NCI-H1436 (cell line): ENCODE measurements at places on chromosomes 1 and 21.

DNA sequence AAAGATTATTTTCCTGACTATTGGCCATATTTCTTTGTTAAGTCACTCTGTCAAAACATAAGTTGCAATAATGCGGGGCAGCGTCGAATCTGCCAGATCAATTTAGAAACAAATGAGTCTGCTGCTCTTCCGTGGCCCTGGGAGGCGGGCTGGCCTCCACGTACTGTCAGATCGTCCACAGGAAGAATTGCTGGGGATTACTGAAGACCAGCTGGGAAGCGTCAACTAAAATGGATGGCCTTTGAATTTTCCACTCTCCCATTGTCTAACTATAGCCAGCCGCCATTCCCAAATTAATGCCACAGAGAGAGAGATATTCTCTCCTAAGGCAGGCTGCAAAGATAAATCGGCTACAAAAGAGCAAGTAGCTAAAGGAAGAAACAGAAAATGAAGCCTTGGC lies 560.2 kb downstream of the SMYD3 start:
- no peak for DNase-seq

- no peak for DNase-seq
Observed at GRCh38 chr1:151513626-151514121, 2.5 kb downstream of the CGN start.

DNA sequence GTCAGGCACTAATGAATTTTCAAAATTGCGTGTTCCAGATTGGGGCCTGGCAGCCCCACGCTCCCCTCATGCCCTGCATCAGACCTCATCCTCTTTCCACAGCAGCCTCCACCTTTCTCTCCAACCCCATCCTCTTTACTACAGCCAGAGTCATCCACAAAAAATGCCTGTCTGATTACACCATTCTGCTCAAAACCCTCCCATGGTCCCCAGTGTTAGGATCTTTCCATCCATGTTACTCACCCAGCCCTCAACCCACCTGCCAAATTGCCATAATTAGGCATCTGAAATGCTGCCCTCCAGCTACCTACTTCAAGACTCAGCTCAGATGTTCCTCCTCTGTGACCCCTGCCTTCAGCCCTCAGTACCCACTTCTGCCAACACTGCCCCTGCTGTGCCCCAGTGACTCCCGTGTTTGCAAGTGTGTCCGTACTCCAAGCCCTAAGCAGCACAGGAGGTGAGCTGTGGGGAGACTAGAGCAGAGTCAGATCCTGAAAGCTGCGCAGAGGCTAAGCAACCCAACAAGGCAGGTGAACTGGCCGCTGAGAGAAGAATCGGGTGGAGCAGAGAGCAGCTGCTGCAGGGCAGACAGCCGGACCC lies 715 bp upstream of the ARTN start:
- peak; percentile 33 for DNase-seq

- no peak for DNase-seq
Observed at GRCh38 chr21:45590726-45591618, 48.7 kb upstream of the SLC19A1 start.

DNA sequence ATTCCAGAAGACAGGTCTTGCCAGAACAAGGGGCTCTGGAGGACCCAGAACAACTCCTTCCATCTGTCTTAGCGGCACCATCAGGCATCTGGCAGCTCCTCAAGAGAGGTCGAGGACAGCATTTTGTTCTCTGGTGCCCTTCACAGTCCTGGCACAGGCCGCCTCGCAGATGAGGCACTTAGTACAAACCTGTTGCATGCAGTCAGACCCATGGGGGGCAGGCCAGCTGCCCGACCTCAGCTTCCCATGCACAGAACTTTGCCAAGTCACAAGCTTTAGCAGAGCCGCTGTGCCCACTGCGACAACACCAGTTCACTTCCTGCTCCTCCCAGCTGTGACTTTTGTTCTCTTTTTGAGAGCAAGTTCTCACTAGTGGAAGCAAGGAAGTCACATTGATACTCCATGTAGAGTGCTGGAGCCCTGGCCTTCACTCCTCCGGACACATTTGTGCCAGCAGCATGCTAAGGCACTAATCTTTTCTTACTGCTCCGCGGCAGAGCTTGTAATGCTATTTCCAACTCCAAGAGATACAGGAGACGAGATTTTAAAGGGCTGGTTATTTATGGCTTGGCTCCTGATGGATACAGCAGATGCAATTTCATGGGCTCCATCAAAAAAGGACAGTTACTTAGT lies 44.6 kb downstream of the HMGB4 start:
- DNase-seq, result no peak

- DNase-seq, result no peak
Observed at GRCh38 chr21:31888936-31889371, 16.1 kb downstream of the HUNK start.

- no peak for DNase-seq
Observed at GRCh38 chr21:46171585-46171984, 12.7 kb downstream of the SPATC1L start.

DNA sequence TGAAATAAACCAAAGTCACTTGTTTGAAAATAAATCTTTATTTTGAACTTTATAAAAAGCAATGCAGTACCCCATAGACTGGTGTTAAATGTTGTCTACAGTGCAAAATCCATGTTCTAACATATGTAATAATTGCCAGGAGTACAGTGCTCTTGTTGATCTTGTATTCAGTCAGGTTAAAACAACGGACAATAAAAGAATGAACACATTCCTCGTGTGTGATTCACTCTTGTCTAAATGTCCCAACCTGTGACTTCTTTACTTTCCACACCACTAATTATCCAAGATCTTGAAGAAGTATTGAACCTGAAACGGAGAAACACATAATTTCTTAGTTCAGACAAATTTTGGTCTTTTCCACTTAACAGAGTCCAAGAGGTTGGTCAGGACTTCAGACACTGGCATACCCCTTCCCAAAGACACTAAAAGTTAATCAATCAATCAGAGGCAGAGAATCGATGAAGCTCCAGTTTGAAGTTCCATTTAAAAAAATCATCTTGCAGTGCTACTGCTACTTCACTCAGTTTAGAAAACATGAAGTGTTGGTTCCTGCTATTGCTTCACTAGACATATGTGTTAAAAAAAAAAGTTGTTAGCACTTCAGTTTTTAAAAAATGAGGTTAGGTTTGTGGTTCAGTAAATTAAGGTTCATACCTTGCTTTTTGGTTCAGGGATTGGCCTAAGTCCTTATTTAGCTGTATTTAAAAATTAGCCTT lies 26.2 kb downstream of the ATP1B1 start:
- no peak for DNase-seq

- no peak for DNase-seq
Observed at GRCh38 chr1:119290297-119290696, 78.3 kb upstream of the HAO2 start.

DNA sequence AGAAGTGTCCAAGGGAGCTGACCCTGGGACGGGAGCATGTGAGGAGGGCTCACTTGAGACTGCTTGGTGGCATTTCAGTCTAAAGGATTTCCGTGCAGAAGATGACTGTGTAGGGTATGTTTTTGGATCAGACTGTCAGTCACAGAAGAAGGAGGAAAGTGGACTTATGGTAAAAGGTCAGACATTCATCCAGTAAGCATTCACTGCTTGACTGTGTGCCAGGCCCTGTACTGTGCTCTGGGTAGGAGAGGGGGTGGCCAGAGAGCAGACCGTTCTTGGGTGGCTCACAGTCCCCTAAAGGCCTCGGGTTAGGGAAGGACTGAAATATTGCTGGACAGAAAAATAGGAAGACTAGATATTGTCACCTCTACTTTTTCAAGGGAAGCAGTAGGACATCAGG lies 2.1 kb upstream of the SERINC2 start:
- DNase-seq, result no peak

DNA sequence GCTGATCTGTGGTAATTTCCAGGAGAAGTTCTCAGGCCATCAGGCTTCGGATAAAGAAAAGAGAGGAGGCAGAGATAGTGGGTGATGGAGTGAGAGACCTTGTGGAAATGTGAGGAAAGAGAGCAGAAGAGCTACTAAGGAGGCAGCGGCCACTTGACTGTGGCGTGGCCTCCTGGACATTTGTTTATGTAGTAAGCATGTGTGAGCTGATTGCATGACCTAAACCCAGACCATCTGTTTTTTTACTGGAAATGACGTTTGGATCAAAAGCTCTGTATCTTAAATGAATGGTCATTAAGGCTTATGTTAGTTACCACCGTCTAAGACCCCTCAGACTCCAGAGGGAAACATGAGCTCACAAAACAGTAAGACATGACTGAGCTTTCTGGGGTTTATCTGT lies 13.6 kb downstream of the ATP1B1 start:
- no peak for DNase-seq

DNA sequence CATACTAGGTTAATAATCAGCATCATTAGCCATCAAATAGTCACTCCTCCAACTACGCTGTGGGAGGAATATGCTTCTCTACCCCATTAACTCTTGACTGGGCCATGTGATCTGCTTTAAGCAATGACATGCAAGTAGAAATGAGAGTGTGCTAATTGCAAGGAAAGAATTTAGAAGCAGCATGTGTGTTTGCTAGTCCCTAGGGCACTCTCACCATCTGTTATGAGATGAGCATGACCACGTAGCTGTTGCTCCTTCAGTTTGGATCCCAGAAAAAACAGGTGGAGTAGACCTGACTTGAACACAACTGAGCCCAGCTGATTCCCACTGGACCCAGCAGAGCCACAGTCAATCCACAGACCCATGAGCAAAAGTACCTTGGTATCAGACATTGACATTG lies 19.7 kb upstream of the RGS7 start:
- peak; percentile 32 for DNase-seq

- peak; percentile 81 for DNase-seq
Observed at GRCh38 chr1:40664167-40664537, 1.3 kb downstream of the RIMS3 start.

DNA sequence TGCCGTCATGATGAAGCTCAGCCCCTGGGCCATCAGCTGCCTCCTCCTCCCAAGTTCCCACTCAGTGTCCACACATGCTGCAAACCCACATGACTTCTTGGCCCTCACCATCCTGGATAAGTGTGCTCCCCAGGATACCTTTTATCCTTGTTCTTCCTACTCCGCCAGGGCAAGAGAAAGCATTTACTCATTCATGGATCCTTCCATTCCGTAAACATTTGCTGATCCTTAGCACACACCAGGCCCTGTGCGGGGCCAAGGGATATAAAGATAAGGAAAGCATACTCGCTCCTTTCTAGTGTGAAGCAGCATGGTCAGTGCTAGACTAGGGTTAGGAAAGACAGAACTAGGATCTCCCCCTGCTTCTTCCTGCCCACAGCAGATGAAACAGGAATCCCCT lies 122.1 kb upstream of the HMGB4 start:
- no peak for DNase-seq

DNA sequence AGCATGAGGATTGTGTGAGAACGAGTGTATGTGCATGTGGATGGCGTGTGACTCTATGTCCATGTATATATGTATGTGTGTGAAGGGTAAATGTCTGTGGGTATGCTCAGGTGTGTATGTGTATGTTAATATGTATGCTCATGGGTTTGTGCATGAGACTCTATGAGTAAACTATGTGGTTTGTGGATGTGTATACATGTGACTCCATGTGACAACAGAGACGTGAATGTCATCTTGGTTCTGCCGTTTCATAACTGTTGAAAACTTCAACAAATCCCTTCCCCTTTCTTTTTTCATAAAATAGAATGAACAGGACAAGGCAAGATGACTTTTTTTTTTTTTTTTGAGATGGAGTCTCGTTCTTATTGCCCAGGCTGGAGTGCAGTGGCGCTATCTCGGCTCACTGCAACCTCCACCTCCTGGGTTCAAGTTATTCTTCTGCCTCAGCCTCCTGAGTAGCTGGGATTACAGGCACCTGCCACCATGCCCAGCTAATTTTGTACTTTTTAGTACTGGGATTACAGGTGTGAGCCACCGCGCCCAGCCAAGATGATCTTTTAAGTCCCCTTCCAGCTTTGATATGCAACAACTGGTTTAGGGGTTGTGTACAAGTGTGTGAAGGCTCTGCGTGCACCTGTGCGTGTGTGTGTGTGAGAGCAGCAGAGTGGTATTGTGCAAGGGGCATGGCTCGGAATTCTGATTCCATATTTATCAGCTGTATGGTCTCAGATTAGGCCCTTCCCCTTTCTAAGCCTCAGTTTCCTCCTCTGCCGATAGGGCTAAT lies 106.3 kb downstream of the EBNA1BP2 start:
- no peak for DNase-seq

DNA sequence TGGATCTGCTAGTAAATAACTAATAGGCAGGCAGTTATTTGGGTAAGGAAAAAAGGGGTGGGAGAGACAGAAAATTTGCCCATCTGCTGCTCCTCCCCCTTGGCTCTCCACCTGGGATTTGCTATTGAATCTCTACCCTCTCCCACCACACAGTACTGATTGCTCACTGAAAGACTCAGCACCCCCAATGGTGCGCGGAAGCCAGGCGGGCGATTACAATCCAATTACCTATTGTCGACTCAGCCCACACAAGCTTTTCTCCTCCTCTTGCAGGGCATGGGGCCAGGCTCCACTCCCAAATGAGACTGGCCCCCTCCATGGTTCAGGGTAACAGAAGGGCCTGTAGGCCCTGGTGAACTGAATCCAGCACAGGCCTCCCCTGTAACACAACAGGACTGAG lies 2.7 kb upstream of the HMGN2 start:
- DNase-seq, result peak; percentile 60

GRCh38 chr1:192476802-192477298 lies 98.7 kb upstream of the RGS1 start:
- DNase-seq, result no peak

GRCh38 chr1:39500862-39501389 lies 9.5 kb downstream of the BMP8A start:
- DNase-seq, result no peak

DNA sequence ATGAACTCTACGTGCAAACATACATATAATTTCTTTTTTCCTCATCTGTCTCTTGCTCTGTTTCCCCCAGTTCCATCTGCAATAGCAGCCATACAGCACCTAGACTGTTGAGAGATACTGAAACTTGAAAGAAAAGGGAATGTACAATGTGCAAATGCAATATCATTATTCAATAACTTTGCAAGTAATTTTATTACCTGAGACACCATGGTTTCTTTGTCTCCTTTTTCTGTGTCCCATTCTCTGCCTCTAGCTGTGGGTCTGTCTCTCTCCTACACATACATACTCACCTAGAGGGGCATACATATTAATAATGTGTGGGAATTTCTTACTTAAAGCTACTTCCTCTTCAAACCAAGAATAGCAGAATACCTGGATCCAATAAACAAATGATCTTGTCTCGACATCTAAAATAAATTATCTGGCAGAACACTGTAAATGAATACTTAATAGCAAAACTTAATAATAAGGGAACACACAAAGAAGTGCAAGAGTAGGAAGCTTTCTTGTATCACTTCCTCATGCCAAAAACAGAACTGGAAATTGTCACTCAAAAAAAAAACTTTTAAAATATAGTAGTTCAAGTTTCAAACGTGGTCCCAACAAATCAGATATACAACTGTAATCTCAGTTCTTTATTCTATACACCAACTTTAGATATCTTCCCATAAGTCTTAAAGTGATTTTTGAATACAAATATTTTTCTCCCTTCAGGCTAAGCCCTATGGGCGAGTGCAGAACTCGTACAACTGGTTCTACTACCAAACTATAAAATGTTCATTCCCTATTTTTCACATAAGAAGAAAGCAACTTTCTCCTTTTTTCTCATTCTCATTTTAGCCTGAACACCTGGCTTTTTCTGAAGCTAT lies 194.6 kb downstream of the NRIP1 start:
- DNase-seq, result no peak
